ENCODE measurements at places on chromosomes 3 and 15. TPM values are rescaled to one million over a fixed set of nuclear protein-coding genes. Genes with fewer than 3 reads are reported as not detected.

Gene SGO1
- 12.5 TPM for total RNA-seq

Gene CCR8
- total RNA-seq: not detected

Gene REC114
- total RNA-seq: not detected

Gene PPP2R3A
- 23.5 TPM for total RNA-seq

Gene EIF1B
- total RNA-seq: 22.8 TPM

Gene ADAMTS17
- 0.73 TPM for total RNA-seq

Gene IQCH
- 3.7 TPM for total RNA-seq

Gene GPD1L
- 9.6 TPM for total RNA-seq

Gene COL8A1
- total RNA-seq: 21.3 TPM

Gene AMIGO3
- 1.2 TPM for total RNA-seq

Gene KLHL6
- not detected for total RNA-seq

Gene CDHR4
- not detected for total RNA-seq

Gene XYLB
- total RNA-seq: 7.7 TPM

Gene MEX3B
- 2.0 TPM for total RNA-seq

Gene SOX14
- total RNA-seq: not detected

Gene PTX3
- total RNA-seq: 340 TPM

Gene NPHP3
- total RNA-seq: 32.3 TPM

Gene RETNLB
- total RNA-seq: not detected

Gene GOLGA6A
- total RNA-seq: not detected

Data from subcutaneous preadipocyte (primary cell).